ENCODE measurements at places on chromosomes 7 and 10.

DNA sequence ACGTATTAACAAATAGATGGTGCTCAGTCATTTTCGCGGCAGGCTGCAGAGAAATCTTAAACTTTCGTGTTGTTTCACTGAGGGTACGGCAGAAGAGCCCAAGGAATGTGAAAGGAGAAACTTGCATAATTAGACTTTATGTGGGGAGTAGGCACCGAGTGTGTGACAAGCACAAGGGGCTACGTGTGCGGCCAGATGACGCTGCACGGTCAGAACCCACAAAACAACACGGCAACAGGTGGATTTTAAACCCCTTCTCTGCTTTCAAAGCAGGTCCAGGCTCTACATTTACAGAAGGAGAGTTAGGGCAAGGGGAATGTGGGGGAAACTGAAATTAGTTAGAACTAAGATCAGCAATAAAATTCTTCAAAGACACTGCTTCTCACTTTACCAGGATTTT is 392 bp upstream of the UCN3 start:
- peaks cover 13% of the 10 kb centered on the region for H3K4me1 ChIP-seq
- no peak for DNase-seq
- no peak overlapping the region for H3K4me3 ChIP-seq
- H3K27ac ChIP-seq: no peak overlapping the region
- no peaks in the 10 kb centered on the region for H3K36me3 ChIP-seq

- DNase-seq: no peak
- H3K27ac ChIP-seq: no peak overlapping the region
- H3K36me3 ChIP-seq: no peaks in the 10 kb centered on the region
- H3K27me3 ChIP-seq: no peaks in the 10 kb centered on the region
Measured at GRCh38 chr7:52940481-52940880, 95.0 kb upstream of the POM121L12 start.

DNA sequence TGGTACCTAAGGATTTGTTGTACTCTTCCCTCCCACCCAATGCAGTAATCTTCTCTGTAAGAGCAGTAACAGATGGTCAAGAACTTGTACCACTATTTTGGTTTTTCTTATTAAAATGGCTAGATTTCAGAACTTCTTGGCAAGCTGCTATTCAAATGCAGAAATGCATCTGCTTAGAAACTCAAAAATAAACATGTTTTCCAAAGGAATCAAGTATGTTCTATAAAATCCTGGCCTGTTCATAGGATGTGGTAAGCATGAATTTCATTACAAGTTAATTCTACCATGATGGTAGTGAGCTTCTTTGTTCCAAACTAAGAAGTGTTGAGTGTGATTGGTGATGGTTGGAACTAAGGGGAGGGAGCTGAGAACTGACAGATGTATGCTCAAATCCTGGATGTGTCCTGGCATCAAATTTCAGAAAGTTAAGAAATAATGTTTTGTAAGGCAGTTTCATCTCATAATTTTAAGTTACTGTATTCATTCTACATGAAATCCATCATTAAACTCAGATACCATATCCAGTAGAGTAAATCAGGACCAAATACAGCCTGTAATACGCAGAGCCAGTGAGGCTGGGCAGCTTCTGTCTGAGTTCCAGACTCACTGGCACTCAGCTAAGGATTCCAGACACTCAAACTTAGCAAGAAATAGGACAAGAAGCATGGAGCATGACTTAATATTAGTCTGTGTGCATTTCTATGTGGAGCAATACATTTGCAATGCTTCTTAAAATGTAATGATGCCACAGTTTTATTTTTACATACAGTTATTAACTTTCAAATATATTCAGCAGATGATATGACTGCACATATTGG is 119.6 kb downstream of the TES start:
- DNase-seq: no peak
- no peak overlapping the region for H3K4me3 ChIP-seq
- H3K27ac ChIP-seq: peak overlapping the region; percentile 8
- H3K4me1 ChIP-seq: no peaks in the 10 kb centered on the region
- no peaks in the 10 kb centered on the region for H3K27me3 ChIP-seq
- H3K36me3 ChIP-seq: no peaks in the 10 kb centered on the region

- no peak for DNase-seq
- no peaks in the 10 kb centered on the region for H3K36me3 ChIP-seq
- peaks cover 15% of the 10 kb centered on the region for H3K4me1 ChIP-seq
- no peak overlapping the region for H3K27ac ChIP-seq
- no peak overlapping the region for H3K4me3 ChIP-seq
Measured at GRCh38 chr7:11593322-11593721, 238.7 kb downstream of the THSD7A start.

DNA sequence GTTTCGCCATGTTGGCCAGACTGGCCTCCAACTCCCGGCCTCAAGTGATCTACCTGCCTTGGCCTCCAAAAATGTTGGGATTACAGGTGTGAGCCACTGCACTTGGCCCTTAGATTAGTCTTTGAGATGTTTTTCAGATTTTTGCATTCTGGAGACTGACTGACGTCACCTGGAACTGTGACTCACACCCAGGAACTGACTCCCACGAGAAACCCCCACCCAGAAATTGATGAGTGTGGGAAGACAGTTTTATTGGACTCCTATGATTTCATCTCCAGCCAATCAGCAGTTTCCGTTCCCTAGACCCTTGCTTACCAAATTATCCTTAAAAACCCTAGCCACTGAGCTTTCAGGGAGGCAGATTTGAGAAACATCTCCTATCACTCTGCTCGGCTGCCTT is 867.3 kb downstream of the TYW1 start:
- no peaks in the 10 kb centered on the region for H3K27me3 ChIP-seq
- no peaks in the 10 kb centered on the region for H3K36me3 ChIP-seq
- H3K4me3 ChIP-seq: no peak overlapping the region
- no peaks in the 10 kb centered on the region for H3K4me1 ChIP-seq

DNA sequence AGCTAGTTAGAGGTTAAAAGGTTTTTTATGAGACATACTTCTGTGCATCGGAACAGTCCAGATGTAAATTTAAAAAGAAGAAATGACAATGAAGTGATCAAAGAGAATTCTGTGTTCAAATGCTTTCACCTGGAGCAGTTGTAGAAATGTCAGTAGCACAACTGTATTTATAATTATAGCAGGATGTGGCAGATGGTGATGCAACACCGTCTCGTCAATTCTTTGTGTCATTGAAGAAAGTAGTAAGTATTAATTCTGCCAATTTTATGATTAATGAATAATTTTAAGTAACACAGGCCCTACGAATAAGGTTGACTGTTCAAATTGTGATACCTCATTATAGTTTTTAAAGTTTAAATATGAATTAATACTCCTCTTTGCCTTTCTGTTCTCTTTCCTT is 171.1 kb downstream of the ADK start:
- no peaks in the 10 kb centered on the region for H3K27me3 ChIP-seq
- no peak overlapping the region for H3K4me3 ChIP-seq
- H3K36me3 ChIP-seq: no peaks in the 10 kb centered on the region
- H3K4me1 ChIP-seq: no peaks in the 10 kb centered on the region
- no peak for DNase-seq

DNA sequence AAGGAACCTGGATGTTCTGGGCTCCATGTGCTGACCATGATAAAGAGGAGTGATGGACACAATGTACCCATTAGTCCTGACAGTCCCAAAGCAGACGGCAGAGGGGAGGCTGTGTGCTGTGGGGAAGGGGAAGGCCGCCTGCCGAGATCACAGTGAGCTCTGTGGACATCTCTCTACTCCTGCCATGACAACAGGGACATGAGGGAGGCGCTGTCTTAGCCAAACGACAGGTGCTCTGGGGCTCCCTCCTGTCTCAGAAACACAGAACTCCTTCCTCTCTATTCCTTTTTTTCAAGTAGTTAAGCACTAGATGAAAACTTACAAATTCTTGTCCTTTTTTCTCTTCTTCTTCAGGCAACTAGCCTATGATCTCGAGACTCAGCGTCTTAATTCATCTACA is 113.1 kb downstream of the RNF32 start:
- no peaks in the 10 kb centered on the region for H3K36me3 ChIP-seq
- no peaks in the 10 kb centered on the region for H3K4me1 ChIP-seq
- DNase-seq: no peak
- no peaks in the 10 kb centered on the region for H3K27me3 ChIP-seq
- H3K4me3 ChIP-seq: no peak overlapping the region

DNA sequence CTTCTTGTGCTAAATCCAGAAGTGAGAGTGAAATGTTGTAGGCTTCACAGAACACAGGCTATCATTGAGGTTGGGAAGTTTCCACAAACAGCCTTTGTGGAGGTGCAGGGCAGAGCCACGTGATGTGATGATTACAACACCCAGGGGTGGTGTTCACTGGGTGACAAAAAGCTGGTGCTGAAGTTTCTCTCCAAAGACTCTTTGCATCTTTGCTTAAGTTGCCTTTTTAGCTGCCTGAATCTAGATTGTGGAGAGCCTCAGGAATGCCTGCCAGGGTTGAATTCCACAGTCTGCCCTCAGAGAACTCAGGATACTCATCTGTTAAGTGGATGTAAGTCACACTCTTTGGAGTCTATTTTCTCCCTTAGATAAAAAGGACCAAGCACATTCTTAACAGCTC is 56.3 kb downstream of the PLXNA4 start:
- no peaks in the 10 kb centered on the region for H3K36me3 ChIP-seq
- H3K27me3 ChIP-seq: no peaks in the 10 kb centered on the region
- H3K27ac ChIP-seq: no peak overlapping the region

GRCh38 chr10:131269776-131270460 is 41.6 kb downstream of the TCERG1L start:
- no peaks in the 10 kb centered on the region for H3K27me3 ChIP-seq
- H3K4me1 ChIP-seq: no peaks in the 10 kb centered on the region
- no peaks in the 10 kb centered on the region for H3K36me3 ChIP-seq

DNA sequence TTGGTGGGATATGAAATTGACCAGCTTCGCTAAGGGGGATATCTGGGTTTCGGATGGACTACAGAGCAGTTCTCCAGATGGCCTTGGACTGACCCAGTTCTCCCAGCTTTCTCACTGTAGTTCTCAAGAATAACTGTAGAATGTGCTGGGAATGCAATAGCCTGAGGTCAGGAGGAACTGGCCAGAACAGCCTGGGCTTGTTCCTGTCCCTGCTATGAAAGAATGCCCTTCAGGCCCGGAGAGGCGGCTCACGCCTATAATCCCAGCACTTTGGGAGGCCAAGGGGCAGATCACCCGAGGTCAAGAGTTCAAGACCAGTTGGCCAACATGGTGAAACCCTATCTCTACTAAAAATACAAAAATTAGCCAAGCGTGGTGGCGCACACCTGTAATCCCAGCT is 12.3 kb upstream of the TSPAN14 start:
- no peak overlapping the region for H3K27ac ChIP-seq
- no peak overlapping the region for H3K4me3 ChIP-seq
- H3K27me3 ChIP-seq: no peaks in the 10 kb centered on the region
- H3K36me3 ChIP-seq: no peaks in the 10 kb centered on the region
- H3K4me1 ChIP-seq: no peaks in the 10 kb centered on the region

GRCh38 chr7:66257481-66257880 is 52.3 kb downstream of the TPST1 start:
- H3K27ac ChIP-seq: peak overlapping the region; percentile 52
- DNase-seq: no peak
- no peak overlapping the region for H3K4me3 ChIP-seq
- H3K36me3 ChIP-seq: no peaks in the 10 kb centered on the region
- H3K4me1 ChIP-seq: peaks cover 9% of the 10 kb centered on the region

DNA sequence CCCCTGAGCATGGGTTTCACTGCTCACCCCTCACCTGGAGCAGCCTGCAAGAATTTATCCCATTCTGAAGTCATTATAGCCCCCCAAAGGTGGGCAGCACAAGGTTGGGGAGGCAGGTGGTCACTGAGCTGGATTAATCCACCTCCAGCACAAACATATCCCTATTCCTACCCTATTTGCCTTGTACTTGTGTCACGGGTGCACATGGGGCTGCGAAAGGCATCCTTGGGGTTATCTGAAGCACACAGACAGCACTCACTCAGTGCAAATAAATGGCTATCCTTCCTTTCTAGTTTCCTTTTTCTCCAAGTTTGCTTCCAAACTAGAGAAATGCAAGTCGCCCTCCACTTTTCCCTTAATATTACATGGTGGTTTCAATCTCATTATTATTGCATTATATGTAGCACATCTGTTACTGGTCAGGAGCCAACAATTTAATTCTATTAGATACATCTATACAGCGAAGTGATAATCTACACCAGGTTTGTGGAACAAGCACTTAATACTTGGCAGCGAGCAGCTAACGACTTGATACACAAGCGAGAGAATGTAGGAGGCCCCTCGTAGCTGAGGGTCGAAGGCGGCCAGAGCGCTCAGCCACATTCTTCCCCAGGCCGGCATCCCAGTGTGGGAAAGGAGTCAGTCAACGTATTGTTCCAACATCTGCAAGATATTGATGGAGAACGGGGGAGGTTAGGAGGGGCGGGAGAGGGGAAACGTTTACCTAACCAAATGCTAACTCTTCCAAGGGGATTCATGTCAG is 121.3 kb upstream of the HABP2 start:
- H3K4me1 ChIP-seq: no peaks in the 10 kb centered on the region
- H3K27me3 ChIP-seq: no peaks in the 10 kb centered on the region
- no peak overlapping the region for H3K4me3 ChIP-seq
- H3K27ac ChIP-seq: no peak overlapping the region
- DNase-seq: no peak

DNA sequence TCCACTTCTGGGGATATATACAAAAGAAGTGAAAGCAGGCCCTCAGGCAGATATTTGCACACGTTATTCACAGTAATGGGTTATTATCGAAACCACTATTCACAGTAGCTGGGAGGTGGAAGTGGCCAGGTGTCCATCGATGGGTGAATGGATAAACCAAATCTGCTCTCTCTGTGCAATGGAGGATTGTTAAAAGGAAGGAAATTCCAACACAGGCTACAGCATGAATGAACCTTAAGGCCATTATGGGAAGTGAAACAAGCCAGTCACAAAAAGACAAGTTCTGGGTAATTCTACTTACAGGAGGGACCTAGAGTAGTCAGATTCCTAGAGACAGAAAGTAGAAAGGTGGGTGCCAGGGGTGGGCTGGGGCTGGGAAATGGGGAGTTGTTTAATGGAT is 48.5 kb upstream of the BHLHA15 start:
- no peak for DNase-seq
- H3K4me1 ChIP-seq: no peaks in the 10 kb centered on the region
- no peaks in the 10 kb centered on the region for H3K36me3 ChIP-seq
- peak overlapping the region; percentile 40 for H3K27ac ChIP-seq
- no peak overlapping the region for H3K4me3 ChIP-seq

DNA sequence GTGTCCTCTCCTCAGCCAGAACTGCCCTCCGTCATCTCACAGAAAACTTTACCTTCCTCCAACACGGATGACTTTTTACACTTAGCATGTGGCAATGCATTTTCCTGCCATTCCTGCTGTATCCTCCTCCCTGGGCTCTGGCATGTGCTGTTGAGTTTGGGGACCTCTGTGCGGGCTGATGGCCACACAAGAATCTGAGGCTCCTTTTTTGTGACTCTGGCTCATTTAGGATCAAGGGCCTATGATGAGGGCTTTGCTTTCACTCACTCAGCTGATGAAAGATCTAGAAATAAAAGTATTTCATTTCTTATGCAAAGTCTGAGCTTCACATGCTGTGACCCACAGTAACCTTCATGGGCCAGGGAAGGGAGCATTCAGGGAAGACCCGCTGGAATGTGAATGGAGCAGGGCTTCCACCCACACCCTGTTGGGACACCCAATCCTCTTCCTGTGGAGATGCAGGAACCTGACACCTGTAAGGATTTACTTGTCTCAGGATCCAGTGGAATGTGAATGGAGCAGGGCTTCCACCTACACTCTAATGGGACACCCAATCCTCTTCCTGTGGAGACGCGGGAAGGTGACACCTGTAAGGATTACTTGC is 500.3 kb upstream of the MKI67 start:
- H3K4me3 ChIP-seq: no peak overlapping the region
- DNase-seq: no peak
- no peaks in the 10 kb centered on the region for H3K36me3 ChIP-seq
- H3K27me3 ChIP-seq: no peaks in the 10 kb centered on the region
- no peak overlapping the region for H3K27ac ChIP-seq

All from transverse colon (tissue), 4 donors.